ENCODE measurements at places on chromosomes 5 and 9.

DNA sequence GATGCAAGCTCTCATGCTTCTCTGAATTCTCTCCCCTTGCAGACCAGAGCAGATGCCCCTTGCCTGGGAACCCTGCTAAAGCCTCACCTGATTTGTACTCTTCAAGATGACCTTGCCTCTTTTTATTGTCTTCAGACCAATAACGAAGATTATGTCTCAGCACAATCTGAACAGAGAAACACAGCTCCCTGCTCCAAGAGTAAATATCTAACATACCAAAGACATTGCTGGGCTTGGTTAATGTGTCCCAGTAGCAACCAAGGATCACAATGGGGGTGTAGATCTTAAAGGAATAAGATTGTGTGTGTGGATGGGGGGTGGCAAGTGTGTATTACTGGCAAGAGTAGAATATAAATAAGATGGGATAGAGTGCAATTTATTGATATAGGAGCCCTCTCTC, 67.6 kb upstream of the LHFPL2 start:
- DNase-seq: no peak

- DNase-seq: no peak
Observed at GRCh38 chr5:54469622-54470021, 14.1 kb downstream of the HSPB3 start.

GRCh38 chr9:68778635-68779034, 73.6 kb downstream of the PIP5K1B start:
- DNase-seq: no peak

DNA sequence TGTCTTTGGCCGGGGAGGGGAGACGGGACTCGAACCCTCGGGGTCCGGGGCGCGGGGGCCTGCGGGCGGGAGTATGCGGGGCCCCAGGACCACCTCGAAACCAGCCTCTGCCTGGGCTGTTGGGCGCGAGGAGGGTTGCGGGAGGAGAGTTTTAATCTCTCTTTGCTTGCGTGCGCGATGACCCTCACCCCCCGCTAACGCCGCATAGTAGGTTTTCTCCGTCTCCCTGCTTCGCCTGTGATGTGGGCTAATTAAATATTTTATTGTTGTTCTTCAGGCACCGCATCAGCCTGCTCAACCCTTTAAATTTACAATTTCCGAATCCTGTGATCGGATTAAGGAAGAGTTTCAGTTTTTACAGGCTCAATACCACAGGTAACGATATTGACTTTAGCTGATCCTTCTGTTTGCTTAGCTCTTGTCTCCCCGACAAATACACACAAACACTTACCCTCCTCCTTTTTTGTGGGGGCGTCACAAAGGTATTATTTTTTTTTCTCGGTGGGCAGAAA, 1.7 kb downstream of the TLE4 start:
- DNase-seq: no peak

GRCh38 chr9:137757613-137758029, 120.0 kb upstream of the CACNA1B start:
- peak; percentile 15 for DNase-seq

DNA sequence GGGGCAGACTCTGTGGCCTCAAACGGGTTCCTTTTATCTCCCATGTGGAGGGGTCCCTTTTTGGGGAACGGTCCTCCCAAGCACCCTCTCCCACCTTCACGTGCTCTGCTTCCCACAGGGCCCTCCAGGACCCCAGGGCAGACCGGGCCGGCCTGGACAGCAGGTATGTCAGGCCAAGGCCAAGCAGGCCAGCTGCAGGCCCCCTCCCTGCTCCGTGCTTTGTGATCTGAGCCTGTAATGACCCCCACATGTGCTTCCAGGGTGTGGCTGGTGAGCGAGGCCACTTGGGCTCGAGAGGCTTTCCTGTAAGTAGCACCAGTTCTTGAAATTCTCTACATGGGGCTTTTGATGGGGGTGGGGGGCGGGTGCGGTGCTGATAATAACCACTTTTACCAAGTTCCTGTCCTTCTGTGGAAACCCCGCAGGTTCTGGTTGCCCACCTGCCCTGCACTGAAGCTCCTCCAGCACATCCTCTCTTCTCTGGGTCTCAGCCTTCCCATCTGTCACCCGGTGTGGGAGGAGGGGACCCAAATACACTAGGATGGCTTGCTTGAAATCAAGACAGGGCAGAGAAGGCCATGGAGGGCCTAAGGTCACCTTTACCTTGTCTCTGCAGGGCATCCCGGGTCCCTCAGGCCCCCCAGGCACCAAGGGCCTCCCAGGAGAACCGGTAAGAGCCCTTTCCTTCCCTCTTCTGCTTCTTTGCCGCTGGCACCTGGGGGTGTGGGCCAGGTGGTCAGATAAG, 57.9 kb upstream of the ORM1 start:
- no peak for DNase-seq

DNA sequence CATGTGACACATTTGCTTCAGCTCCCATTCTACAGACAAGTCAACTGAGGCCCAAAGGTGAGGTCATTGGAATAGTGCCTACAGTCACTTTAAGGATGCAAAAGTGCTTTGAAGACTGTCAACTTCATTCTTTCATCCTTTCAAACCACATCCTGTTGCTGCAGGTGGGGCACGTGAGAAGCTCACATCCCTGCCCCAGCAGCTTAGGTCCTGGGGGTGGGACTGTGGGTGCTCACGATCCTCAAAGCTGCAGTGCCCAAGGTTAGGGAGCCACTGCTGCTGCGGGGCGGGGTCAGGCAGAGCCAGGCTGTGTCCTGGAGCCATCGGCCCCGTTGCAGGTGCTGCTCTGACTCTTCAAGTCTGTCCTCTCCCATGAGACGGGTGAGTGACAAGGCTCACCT, 57.9 kb upstream of the IER5L start:
- peak; percentile 23 for DNase-seq

Measured in activated CD4-positive, alpha-beta T cell treated with anti-CD3 and anti-CD28 coated beads for 24 hours (primary cell).